Neural progenitor cell (in vitro differentiated cells): ENCODE measurements at places on chromosomes 1 and 21. TPM values are rescaled to one million over a fixed set of nuclear protein-coding genes. Genes with fewer than 3 reads are reported as not detected.

Gene SYPL2
- not detected in 2 replicates for total RNA-seq

Gene THEMIS2
- 1.7 and 6.7 TPM in 2 replicates for total RNA-seq

Gene AMY1B
- total RNA-seq = not detected in 2 replicates

DNA sequence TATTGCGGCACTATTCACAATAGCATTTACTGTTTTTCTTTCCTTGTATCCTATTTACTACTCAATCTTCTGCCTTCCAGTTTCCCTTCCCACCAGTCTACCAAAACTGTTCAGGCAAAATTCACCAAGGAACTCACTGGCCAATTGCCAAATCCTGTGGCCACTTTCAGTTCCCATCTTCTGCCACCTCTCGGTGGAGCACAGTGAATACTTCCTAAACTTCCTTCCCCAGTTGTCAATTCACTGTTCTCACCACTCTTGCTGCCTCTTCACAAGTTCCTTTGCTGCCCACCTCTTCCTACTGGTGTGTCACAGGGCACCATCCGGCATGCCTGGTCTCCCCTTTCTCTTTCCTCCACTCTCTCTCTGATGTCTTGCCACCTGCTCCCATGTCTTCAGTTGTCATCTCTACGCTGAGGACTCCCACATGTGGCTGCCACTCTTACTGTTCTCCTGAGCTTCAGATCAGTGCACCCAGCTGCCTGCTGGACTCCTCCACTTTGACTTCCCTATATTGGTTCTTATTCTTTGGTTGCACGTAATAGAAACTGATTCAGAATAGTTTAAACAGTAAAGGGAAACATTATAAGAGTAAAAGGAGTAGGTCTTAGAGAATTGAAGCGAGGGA lies 114.4 kb downstream of the PIK3R3 start:
- no peak overlapping the region for H3K4me3 ChIP-seq
- no peak for DNase-seq
- H3K27ac ChIP-seq = no peak overlapping the region

DNA sequence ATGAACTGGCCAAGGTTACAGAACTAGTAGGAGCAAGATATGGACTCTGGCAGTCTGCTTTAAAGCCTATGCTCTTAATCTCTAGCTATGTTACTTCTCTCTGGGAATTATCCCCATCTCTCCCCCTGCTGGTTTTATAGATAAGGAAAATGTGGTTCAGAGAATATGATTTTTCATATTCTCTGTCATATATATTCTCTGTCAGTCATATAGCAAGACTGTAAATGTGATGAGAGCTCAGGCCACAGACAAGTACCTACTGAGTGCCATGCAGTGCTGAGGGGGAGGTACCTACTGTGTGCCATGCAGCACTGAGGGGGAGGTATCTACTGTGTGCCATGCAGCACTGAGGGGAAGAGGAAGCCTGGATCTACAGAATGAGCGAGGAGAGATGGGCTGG lies 220.3 kb upstream of the FGGY start:
- no peak for DNase-seq
- no peaks in the 10 kb centered on the region for H3K27me3 ChIP-seq
- no peaks in the 10 kb centered on the region for H3K36me3 ChIP-seq

- H3K4me3 ChIP-seq = no peak overlapping the region
- H3K27ac ChIP-seq = no peak overlapping the region
- H3K36me3 ChIP-seq = no peaks in the 10 kb centered on the region
- no peak for DNase-seq
- H3K4me1 ChIP-seq = peaks cover 5% of the 10 kb centered on the region
Measured at GRCh38 chr1:94843846-94844245, 23.7 kb downstream of the SLC44A3 start.

DNA sequence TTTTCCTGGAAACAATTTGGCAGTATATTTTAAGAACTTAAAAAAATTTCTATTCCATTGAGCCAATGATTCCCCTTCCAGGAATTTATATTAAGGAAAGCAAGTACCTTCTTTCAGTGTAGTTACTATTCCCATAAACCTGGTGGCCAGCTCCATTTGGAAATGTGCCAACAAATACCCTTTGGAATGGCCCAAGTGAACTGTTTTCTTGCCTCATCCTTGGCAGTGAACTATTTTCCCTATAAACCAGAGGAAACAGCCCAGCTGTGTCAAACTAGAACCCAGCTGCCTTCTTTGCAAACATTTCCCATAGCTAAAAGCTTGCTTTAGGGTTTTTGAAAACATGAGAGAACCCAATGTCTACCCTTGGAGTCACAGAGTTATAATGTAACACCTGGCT lies 496.9 kb downstream of the NEGR1 start:
- no peaks in the 10 kb centered on the region for H3K4me1 ChIP-seq
- H3K36me3 ChIP-seq = no peaks in the 10 kb centered on the region
